DMS79 treated with DMSO at 0.1 percent for 48 hours (cell line): ENCODE measurements at places on chromosomes 11 and 22.
A peak's percentile ranks its signal among the peaks of the same experiment; 100 is the strongest.

DNA sequence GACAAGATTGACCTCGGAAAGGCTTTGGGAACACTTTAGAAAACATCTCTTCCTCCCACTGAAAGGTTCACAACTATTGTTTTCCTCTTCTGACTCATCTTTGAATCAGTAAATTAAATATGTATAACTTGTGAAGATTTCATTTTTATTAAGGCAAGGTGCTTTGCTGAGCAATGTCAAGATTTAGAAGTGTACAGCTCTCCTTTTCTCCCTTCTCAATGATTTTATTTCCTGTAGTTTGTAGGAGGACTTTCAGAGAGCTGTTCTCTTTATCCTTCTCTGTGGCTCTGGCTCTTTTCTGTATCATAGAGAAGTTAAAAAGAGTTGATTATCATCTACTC is 594.2 kb downstream of the METTL15 start:
- DNase-seq, result no peak

DNA sequence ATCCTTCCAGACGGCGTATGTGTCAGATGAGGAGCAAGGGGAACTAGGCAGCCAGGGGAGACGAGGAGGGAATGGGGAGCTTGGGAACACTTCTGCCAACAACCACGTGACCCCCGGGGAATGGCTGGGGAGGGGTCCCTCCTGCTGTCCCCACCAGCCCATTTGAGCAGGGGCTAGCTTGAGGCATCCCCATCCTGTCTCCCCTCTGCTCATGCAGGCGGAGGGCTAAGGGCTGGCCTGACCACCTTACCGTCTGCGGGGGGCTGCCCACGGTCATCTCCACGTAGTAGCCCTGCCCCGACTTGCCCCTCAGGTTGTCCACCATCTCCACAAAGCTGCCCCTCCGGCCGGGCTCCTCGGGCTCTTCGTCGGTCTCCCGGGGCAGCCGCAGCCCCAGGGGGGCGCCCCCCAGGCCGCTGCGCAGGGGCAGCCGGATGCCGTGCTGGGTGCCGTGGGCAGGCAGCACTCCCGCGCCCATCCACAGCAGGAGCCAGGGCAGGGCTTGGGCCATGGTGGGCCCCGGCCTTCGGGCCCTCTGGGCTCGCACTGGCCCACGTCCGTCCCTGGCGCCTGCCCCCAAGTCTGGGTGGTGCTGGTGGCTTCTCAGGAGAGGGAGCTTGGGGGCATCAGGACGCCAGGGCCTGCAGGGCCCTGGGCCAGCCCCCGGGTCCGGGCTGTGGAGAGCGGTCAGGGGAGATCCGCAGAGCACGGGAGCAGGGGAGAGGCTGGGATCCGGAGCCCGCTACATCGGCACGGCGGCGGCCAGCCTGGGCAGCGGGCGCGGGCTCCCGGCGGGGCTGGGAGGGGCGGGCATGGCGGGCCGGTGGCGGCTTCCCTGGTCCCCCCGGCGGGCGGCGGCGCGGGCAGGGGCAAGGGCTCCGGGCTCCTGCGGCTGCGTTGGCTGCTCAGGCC is 515 bp downstream of the BACE1 start:
- no peak for DNase-seq

DNA sequence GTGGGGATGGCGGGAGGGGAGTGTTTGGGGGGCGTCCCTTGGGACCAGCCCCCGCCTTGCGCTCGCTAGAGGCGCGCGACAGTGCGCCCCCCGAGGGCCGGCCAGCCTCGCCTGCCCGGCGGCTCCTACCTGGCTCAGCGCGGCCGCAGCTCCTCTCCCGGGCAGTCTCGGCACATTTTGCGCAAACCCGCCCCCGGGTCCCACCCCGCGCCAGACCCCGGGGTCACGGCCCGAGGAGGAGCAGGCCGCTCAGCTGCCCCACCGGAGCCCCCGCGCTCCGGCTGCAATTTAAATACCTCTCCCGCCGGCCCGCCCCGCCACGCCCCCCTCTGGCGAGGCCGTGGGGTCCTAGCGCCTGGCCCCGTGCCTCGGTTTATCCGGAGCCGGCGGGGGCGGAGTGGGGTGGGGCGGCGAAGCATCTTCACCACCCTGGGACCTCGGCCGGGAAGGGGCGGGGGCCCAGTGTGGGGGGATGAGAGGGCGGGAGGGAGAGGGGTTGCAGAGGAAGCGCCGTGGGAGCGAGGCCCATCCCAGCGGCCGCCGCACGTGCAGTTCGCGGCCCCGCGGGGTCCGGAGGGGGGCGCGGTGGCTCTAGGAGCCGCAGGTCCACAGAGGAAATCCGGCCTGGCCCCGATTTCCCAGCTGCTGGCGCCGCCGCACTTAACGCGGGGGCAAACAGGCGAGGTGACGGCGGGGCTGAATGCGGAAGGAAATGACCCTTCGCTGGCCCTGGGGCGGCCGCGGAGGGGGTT is at the start of gene LRRC32:
Gene LRRC32 (minus strand): TSS at position 263 of the 752 bp plus-strand sequence. CDS start 4,793 bp downstream, outside the sequence.
- no peak for DNase-seq

DNA sequence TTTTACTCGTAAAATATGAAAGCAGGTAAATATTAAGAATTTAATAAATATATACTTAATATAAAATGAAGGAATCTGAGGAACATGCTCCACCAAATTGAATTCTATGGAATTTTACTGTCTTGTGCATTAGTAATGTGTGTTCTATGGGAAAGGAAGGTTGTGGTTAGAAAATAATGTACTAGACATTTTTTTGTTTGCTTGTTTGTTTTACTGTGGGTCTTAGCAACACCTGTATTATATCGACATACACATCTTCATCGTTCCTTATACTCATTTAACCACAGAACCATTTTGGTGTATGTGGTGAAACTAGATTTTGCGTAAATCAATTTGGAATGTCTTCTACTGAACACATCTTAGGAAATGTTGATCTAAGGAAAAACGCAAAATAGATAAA is 114.1 kb upstream of the MTMR2 start:
- peak; percentile 38 for DNase-seq

DNA sequence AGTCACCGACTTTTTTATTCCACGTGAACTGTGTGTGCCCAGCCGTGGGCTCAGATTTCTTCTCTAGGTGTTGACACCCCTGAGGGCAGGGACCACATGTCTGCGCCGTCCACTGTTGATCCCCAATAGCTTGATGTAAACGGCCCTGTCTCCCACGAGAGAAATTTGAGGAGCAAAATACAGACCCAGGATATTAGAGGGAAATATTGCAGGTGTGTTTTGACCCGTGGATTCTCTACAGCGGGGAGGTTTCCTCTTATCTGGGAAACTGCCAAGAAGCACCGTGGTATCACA is 437.5 kb downstream of the TBC1D22A start:
- DNase-seq, result no peak

GRCh38 chr11:19907008-19907579 is 194.5 kb downstream of the NAV2 start:
- no peak for DNase-seq

DNA sequence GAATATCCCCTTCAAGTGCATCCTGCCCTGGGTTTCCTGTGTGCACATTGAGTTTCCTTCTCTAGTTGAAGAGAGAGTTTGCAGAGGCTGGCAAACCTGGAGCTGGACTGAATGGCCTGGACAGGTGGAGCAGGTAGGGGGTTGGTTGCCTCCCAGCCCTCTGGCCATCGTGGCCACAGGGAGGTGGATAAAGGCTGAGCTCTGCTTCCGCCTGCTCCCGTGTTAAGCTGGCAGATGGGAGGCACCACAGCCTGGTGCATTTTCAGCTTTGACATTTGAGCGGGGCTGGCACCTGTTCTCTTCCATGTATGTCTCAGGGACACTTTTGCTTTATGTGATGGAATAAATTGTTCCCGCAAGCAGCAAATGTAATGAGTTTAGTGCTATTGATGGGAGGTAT is 11.1 kb downstream of the MICAL2 start:
- no peak for DNase-seq

GRCh38 chr11:47186700-47187695 is 764 bp upstream of the PACSIN3 start:
- peak; percentile 12 for DNase-seq

- no peak for DNase-seq
These were observed 1.4 kb downstream of the XBP1 start for GRCh38 chr22:28798810-28799605.

DNA sequence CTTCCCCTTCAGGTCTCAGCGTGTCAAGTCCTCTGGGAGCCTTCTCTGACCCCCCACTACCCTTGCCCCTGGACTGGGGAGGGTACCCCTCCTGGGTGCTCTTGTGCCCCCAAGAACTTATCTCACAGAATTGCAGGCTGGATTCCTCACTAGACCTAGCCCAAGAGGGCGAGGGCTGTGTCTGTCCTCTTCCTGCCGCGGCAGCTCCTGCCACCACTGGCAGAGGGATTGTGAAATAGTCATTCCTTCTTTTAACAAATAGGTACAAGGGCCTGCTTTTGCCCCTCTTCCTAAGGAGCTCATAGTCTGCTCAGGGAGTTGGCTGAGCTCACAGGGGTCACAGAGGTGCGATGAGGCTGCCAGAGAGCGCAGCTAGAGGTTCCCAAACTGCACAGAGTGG is 5.5 kb downstream of the RAB36 start:
- no peak for DNase-seq

- DNase-seq, result no peak
These were observed 89.3 kb upstream of the SLC22A12 start for GRCh38 chr11:64501500-64502427.
